Ascending aorta (tissue), 2 donors: ENCODE measurements at places on chromosomes 3 and 15.

DNA sequence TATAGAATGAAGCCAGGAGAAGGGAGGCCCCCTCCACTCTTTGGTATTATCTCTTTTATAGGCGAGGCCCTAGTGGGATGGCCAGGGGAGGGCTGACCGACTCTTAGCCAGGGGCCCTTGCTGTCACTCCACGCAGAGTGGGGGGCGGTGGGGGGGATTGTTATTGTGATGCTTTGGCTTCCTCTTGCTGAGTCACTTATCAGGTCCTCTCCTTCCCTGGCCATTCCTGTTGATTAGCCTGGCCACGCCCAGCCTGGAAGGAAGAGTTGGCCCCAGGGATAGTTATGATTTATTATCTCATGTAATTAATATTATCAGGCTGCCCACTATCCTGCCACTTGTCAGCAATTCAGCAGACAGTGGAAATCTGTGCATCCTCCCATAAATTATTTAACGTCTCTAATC, 25.5 kb upstream of the SKOR1 start:
- no peak for DNase-seq

DNA sequence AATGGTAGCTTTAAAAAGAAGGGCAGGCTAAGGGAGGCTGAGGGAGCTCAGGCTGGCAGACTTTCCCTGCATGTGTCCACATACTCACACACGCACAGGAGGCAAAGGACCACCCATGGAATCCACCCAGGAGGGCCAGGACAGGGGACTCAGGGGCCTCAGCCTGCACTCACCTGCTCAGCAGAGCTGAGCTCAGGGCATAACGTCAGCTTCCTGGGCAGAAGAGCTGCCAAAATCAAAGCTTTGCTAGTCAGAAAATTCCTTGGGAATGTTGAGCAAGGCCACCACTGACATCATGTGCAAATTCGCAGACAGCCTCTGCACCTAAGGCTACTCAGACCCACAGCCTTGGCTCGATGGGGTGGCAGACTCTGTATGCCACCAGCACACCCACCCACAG, 16.4 kb upstream of the ALAS1 start:
- DNase-seq, result no peak

DNA sequence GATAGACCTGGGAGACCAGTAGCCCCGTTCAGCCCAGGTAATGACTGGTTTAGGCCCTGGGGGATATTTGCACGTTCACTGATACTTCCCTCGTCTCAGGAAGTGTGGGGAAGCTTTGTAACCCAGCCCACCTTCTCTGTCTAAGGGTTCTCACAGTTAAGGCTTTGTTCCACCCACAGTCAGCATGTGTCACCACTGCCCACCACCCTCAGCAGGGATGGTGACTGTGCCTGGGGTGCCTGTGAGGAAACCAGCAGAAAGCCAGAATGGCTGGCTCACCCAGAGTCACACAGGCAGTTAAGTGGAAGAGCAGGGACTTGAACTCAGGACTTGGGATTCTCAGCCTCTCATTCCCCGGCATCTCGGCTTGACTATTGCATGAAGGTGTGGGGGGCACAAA, 5.2 kb downstream of the KBTBD13 start:
- DNase-seq, result no peak

DNA sequence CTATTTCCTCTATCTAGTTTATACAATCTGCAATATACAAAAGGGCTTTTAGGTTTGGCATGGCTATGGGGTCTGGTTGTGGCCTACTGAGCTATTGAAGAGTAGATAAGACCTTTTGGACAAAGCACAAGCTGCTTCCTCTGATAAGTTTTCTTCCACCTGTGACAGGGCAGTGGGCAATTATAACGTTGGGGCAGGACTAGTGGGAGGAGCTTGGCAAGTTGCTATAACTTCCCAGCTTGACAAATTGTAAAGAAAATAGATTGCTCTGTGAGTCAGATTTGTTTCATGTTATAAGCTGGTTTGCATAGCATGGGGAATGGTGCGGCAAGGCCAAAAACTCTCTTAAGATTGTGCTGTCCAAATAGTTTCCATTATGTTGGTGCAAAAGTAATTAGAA, 64.9 kb downstream of the SLC7A14 start:
- no peak for DNase-seq

DNA sequence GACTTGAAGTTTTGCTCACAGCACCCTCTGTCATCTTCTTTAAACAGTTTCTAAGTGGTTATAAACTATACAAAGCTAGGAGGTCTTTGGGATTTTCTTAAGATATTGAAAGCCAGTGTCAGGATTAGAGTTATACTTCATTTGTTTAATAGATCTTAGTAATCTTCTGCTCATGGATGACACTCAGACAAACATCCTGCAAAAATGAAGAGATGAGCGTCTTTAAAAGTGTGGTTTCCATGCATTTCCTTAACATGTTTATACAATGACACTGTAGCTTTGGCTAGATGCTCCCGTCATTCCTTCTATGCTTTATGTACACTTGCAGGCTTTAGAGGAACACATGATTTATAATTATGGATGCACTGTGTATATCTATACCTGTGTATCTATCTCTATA, 182.2 kb downstream of the NAALADL2 start:
- no peak for DNase-seq
